ENCODE measurements at places on chromosomes 7 and 10.

DNA sequence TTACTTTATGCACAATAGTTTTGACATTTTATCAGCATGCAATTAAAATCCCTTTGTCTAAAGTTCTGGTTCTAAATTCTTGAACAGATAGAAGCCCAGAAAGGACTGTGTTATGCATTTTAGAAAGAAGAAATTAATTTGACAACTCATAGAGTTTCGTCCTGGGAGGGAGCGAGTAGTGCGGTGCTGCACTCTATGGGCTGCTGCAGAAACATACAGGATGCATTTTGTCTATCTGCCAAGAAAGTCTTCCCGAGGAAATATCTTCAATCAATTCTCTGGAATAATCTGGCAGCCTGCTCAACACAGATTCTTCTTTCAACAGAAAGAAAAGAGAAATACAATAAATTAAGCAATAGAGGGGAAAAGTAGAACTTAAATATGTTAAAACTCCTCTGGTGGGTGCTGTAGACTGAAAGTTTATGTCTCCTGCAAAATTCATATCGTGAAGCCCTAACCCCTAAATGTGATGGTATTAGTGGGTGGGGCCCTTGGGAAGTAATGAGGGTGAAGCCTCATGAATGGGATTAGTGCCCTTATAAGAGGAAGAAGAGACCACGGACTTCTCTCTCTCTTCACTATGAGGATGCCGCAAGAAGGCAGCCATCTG lies 39.0 kb upstream of the IFRD1 start:
- peak; percentile 53 for DNase-seq

GRCh38 chr10:43264344-43264964 lies 2.4 kb downstream of the RASGEF1A start:
- no peak for DNase-seq

DNA sequence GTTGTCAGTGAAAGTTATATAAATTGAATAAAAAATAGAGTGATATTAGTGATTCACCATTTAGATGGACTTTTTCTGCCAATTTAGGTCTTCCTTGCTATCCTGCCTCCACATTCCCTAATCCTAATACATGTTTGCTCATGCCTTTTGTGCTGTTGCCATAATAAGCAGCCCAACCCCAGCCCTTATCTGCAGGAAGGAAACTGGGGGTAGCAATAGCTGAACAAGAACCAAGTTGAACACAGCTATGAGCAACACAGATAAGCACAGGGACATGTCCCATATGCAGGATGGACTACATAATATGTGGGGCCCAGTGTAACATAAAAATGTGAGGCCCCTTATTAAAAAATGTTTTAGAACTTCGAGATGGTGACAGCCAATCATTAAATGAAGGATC lies 91.2 kb upstream of the AHR start:
- no peak for DNase-seq

DNA sequence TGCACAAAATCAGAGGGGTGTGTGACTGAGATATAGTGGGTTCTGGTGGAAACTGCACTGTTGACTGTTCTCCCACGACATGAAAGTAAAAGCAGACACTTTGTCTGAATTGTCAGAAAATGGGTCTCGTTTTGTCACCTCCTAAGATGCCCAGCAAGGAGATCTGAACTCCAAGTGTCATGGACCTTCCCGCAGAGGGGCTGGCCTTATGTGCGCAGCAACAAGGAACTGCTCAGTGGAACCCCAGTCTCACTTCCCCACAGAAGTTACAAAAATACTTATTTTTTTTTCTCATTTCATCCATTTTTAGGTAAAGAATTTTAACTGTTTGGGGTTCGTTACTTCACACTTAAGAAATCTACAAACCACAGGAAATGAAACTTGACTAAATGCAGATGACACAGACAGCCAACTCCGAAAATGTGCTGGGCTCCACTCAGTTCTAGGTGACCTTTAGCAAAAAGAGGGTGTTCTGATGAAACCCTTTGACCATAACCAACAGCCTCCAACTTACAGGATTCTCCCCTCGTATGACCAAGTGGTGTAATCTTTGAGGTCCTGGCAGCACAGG lies 115.0 kb downstream of the FAM107B start:
- DNase-seq: peak; percentile 94

- no peak for DNase-seq
Observed at GRCh38 chr10:50336140-50336539, 84.8 kb upstream of the ASAH2 start.

- DNase-seq: no peak
Observed at GRCh38 chr7:57449904-57450303, at the start of gene ZNF716. Gene ZNF716, plus strand, starts transcription at chr7:57450177. Its CDS starts 112 bp downstream, at chr7:57450289.

DNA sequence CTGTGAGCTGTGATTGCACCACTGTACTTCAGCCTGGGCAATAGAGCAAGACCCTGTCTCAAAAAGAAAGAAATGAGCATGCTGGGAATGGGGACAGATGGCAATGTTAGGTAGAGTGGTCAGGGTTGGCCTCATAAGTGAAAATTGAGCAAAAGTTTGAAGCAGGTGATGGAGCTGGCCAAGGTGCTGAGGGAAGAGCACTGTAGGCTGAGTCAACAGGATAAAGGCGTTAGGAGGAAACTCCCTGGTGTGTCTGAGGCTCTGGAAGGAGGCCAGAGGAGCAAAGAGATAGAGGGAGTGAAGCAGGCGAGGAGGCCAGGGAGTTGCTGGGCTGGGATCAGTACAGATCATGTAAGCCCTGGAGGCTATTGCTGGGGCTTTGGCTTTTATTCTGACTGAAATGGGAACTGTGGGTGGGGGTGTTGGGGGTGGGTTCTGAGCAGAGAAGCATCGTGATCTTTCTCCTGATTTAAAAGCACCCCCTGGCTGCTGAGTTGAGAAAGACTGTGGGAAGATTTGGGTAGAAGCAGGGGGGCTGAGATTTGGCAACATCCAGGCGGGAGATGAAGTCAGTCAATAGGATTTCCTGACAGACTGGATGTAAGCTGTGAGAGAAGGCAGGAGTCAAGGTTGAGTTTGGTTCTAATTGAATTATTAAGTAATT lies 52.5 kb upstream of the VKORC1L1 start:
- no peak for DNase-seq

DNA sequence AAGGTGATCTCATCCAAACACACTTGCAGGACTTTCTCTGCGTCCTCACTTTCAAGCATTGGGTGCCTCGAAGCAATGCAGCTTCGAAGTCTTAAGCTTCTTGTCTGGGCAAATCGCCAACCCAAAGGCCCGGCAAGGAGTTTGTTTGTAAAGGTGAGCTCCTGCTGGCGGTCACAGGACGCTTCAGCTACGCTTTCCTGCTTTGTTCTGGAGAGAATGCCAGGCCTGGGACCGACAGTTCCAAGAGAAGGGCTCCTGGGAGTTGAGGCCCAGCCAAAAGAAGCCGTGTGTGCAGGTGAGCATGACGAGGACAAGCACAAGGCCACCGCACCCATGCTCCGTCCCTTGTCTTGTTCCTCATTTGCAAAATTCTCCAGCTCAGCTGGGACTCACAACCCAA lies 106.6 kb upstream of the DOCK1 start:
- no peak for DNase-seq

- no peak for DNase-seq
Observed at GRCh38 chr10:86130041-86130440, 236.6 kb downstream of the GRID1 start.

GRCh38 chr10:436013-436697 lies 253.3 kb downstream of the DIP2C start:
- no peak for DNase-seq

DNA sequence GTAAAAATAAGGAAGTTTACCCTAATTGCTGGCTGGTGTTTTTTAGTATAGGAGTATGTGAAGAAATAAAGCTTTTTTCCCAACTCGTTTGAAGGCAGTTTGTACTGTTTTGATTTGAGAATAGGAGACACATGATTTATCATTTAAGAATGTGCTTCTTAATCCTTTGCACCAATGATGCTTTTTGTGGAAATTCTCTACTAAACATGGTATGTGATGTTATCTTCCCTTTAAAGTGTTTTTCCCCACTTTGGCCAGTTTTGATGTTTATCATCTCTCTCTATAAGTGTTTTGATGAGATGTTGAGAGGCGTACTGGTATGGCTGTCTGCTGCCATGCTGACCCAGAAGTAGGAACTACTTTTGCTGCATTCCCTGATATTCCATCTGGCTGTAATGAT lies 85.1 kb downstream of the SUGCT start:
- DNase-seq: no peak

DNA sequence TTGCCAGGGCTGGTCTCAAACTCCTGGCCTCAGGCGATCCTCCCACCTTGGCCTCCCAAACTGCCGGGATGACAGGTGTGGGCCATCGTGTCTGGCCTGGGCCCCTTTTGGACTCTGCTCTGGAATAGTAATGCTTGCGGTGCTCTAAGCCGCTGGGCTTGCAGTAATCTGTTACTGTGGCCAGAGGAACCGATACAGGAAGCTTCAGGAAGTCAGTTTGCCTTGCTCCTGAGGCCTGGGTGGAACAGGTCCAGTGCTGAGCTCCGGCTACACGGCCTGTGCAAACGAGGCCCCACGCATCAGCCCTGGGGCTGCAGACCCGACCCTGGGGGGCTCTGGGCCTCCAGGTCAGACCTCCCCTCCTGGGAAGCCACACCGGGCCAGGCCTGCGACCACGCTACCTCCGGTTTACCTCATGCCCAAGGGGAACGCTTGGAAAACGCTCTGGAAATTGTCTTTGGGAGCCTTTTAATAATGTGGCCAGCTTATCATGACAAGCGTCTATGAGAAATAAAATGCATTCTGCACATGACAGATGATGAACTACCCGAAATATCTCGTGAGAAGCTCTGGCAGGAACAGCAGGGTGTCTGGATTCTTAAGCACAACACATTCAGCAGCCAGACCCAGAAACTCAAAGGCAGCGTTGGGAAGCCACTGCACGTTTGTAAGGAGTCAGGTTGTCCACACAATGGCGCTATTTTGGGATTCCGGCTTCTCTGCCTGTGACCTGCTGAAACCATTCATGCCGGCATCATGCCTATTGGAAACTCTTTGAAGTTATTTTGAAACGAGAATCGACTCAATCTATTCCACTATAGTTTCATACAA lies 10.1 kb upstream of the ADAP1 start:
- peak; percentile 56 for DNase-seq

- DNase-seq: no peak
Observed at GRCh38 chr7:157282141-157282801, 54.5 kb upstream of the DNAJB6 start.

DNA sequence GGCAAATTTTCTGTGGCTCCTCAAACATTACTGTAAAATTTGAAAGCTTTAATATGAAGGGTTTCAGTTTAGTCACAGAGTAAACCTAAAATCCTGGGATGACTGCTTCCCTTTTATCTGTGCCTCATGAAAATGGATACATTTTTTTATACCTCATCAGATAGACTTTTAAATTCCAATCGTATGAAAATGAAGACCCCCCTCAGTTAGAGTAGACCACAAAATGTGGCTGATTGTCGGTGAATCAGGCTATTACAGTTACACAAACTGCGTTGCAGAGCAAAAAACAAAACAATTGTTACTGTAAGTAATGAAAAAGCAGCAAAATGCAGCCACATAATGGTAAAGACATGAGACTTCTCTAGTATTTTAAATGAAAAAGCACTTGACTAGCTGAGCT lies 296.2 kb downstream of the CNTNAP2 start:
- DNase-seq: no peak

DNA sequence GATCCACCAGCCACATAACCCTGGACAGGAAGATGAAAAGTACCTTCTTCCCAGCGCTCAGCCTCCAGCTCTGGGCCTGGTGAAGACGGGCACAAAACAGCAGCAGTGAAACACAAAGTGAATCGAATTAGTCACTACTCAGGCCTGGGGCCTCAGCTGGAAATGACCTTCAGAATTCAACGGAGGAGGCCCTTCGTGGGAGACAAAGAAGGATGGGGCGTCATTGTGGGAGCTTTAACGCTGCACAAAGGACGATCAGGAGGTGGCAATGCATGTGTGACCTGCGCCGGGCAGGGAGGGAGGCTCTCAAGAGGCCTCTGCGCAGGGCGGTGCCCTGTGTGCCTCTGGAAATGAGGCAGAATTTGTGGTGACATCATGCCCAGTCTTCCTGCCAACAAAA lies 161.9 kb downstream of the DNAJB6 start:
- DNase-seq: no peak

- DNase-seq: no peak
Observed at GRCh38 chr10:45023426-45023825, 22.7 kb downstream of the ZNF22 start.

GRCh38 chr10:101030496-101031127 lies 317 bp downstream of the PDZD7 start:
- DNase-seq: no peak

DNA sequence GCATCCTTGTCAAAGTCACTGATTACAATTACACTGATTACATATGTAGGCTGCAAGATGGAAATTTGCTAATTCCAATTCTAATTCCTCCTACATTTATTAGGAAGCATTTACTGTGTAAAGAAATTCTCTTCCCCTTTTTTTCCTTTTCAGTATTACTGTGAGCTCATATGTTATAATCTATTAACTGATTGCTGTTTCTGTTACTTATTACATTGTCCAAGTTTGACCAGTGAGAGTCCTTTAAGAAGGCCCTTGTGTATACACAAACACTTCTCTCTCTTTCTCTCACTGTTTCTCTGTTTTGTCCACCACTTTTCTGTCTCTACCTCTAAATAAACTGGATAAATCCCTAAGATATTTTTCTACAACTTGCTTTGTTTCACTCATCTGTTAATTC lies 31.5 kb downstream of the PHF14 start:
- no peak for DNase-seq

GRCh38 chr10:3306050-3306449 lies 133.5 kb upstream of the PITRM1 start:
- DNase-seq: no peak

DNA sequence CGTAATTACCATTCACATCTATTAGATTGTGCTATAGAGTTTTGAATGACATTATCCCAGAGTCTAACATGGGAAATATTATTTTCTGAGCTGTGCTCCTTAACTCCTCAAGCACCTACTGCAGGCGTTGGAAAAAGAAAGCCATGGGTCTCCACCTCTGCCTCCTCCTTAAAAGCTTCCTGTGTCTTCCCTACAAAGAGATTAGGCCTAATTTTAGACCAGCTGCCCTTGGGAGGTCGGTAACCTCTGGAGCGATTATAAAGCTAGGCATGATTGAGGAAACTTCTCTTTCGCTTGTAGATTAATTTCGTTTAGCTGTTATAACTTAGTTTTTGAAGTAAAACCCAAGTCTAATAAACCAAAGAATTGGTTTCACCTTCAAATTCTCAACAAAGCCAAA lies 75.2 kb downstream of the PLXDC2 start:
- no peak for DNase-seq

DNA sequence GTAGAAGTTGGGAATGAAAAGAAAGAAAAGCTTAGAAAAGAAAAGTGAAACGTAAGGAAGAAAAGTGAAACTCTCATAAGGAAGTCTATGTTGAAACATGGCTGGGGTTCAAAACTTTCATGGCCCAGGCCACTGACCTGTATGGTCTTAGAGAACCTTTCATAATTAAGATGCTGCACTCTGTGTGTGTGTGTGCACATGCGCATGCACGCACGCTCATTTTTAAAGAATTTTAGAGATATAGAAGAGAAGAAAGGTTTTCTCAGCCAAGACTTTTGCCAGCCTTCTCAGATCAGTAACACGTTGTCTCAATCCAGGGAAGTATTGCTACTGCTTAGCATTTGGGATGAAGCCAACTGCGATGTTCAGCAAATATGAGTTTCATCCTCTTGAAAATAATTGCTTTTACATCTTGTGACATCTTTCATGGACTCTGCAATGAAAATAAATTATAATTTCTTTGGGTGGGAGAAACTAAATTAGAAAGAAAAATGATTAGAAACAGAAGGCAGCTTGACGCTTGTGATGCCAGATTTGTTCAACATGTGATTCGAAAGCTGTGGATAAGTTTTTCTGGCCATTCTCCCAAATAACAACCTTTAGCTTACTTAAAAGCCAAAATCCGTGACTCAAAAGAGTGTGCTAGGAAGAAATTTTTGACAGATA lies 16.2 kb upstream of the SLC26A4 start:
- DNase-seq: no peak

- no peak for DNase-seq
Observed at GRCh38 chr7:42100156-42100508, 136.9 kb downstream of the GLI3 start.
